ENCODE measurements at places on chromosomes 12 and 14.

- DNase-seq, result no peak
These were observed 323.3 kb upstream of the E2F7 start for GRCh38 chr12:77388445-77389265.

DNA sequence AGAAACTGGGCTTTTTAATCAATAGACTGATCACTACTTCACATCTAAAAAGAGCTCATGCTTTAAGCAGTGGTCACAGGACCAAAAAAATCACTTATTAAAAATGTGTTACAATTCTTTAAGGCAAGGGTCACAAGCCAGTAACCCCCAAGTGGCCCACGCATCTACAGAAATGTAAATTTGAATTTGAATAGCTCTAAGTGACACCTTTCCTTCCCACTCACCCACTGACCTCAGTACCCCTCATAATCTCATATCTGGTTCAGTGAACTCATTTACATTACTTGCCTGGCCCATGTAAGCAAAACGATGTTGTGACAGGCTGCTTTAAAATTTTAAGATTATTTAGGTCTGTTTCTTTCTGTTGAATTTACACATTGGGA lies 27.4 kb downstream of the NELL2 start:
- DNase-seq, result peak; percentile 12

DNA sequence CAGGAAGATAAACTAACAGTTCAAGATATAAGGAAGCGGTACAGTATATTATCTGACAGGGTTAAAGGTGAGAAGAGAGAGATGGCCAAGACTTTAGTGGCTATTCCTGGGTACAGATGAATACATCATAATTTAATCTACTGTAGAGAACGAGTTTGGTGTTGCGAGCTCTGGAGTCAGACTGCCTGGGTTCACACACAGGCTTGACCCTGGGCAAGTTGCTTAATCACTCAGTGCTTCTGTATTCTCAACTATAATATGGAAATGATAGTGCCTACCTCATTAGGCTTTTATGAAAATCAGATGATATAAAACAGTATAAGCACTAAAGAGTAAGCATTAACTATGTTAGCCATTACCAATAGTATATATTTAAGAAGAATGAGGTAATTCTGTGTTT lies 3.5 kb downstream of the PPM1H start:
- DNase-seq, result no peak

DNA sequence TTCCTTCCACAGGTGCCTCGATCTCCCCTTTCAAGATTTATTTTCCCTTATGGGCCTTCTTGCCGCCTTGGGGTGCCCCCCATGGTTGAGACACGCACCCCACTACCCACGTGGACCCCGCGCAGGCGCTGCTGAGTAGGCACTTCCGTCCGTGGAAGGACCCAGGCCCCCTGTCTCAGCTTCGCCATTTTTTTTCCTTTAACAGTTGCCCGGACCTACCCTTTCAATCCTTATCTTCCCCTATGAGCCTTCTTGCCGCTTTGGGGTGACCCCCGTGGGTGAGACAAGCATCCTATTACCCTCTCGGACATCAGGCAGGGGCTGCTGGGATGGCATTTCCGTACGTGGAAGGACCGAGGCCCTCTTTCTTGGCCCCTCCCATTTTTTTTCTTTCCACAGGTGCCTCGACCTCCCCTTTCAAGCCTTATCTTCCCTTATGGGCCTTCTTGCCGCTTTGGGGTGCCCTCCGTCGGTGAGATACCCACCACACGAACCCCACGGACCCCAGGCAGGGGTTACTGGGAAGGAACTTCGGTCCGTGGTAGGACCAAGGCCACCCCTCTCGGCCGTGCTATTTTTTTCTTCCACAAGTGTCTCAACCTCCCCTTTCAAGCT lies 268.2 kb downstream of the ALG10 start:
- DNase-seq, result no peak

DNA sequence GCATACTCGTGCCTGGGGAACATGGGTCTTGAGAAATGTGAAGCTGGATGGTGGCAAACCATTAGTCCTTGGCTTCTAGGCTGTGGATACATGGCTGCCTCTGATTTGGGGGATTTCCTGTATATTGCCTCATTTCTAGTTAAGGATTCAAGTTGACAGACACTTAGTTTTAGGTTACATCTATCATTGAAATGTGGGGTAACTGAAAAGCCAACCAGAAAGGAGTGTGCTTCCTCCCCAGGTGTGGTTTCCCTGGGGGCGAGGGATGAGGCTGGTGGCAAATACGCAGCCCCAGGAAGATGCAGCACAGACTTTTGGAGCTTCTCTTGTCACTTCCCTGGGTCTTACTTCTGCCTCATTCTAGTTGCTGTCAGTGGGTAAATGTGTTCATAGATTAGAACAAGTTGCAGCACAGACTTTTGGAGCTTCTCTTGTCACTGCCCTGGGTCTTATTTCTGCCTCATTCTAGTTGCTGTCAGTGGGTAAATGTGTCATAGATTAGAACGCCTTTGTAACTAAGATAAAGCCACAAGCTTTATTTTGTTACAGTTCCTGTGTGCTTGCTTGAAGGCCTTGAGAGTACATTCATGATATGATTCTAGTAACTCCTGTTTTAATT lies 85.1 kb downstream of the BORCS5 start:
- DNase-seq, result peak; percentile 38

- DNase-seq, result no peak
These were observed 1.3 kb downstream of the TRAF3 start for GRCh38 chr14:102778338-102779083.

- DNase-seq, result no peak
These were observed 32.4 kb downstream of the PRPF40B start for GRCh38 chr12:49655595-49656236.

DNA sequence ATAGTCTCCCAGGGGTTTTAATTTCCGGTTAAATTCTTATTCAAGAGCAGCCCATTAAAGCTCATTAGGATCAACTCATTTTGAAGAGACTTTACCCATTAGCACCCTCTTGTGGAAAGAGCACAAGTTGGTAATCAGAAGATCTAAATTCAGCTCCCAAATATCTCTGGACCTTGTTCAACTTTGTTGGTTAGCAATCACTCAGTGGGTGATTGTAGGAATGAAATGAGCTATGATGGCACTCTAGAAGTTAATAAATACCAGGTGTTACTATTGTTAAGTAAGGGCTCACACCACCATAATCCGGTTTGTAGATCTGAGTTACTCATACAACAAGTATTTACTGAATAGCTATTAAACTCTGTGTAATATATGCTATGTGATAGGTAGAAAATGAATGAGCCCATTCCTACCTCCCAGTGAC lies 42.9 kb downstream of the TRIP11 start:
- DNase-seq, result peak; percentile 33

- DNase-seq, result no peak
These were observed 103.0 kb downstream of the VCPKMT start for GRCh38 chr14:50013198-50013918.

DNA sequence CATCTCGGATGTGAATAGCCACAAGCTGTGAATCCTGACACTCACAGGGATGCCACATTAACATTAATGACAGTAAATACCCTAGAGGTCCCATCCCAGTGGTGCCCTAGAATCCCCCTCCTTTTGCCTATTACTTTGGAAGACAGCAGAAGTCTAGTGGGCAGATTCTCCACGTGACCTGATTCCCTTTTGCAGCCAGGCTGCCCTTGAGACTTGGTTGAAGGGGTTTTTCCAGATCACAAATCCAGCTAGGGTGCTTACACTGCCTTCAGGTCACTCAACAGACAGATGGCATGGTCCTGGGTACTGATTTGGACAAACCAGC lies 8.7 kb downstream of the HDAC7 start:
- DNase-seq, result no peak

GRCh38 chr12:55666508-55666907 lies 29.8 kb downstream of the OR10P1 start:
- no peak for DNase-seq

- no peak for DNase-seq
These were observed 98.7 kb downstream of the EML1 start for GRCh38 chr14:99891900-99892299.

DNA sequence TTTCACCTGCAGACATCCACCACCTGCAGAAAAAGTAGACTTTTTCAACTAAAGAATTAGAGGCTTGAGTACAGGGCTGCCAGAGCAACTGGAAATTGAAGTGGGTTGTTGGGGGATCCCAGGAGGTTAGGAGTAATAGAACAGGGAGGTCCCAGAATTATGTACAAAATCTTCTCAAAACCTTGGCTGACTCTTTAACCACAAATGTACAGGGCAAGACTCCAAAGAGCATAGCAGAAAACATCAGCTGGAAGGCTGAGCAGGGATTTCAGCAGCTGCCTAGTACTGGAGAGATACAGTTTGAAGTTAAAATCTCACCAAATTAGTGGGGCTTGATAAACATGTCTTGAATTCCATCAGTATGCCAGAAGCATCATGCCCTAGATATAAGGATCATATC lies 191.6 kb downstream of the CRADD start:
- no peak for DNase-seq

DNA sequence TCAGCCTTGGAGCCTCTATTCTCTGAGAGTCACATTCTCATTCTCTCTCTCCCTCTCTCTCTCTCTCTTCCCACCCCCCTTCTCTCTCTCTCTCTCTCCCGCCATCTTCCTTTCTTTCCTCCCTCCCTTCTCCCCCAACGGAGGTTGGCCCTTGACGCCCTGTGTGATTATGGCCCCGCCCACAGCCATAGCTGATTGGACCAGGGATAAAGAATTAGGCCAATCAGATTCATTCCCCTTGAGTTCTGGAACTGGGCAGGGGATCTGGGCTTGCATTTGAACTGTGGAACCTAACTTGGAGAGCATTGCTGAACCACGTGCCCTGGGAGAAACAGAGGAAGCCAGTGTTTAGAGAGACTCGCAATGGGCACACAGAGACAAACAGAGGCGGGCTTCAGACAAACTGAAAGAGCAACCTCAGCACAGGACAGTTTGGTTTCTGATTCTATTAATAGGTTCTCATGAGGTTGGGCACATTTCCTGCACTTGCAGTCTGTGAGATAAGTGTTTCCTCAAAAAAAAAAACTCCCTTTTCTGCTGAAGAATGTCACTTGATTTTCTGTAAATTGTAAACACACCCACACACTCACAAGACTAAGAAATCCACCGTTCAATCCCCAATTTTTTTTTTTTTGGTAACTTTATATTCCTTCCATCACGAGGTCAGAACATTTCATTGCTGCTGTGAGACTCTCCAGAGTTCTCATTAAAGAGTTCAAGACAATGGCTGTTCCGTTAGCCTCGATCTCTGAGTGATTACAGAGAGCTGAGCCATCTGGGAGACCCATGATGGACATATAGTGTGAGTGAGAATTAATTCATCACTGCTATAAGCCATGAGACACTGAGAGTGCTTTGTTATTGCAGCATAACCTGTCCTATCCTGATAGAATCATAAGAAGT lies 3.5 kb upstream of the P2RX7 start:
- peak; percentile 81 for DNase-seq

- no peak for DNase-seq
These were observed 23.7 kb upstream of the CHST11 start for GRCh38 chr12:104433061-104433460.

- DNase-seq, result no peak
These were observed 43.7 kb downstream of the TRHDE start for GRCh38 chr12:72315858-72316257.

DNA sequence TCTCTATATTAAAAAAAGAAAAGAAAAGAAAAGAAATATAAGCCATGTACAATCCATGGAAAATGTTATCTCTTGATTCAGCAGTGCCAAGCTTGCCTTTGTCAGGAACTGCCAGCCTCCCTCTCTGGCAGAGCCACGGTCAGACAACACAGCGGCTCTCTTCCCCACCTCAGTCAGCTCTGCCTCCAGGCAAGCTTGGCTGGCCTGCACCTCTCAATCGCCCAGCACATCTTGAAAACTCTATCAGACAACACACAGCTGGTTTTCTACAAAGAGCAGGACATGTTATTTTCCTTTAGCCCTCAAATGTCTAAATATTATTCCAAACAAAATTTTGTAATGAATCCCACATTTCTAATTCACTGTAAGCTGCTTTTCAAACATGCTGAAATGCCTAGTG lies 20.0 kb upstream of the GCH1 start:
- no peak for DNase-seq

DNA sequence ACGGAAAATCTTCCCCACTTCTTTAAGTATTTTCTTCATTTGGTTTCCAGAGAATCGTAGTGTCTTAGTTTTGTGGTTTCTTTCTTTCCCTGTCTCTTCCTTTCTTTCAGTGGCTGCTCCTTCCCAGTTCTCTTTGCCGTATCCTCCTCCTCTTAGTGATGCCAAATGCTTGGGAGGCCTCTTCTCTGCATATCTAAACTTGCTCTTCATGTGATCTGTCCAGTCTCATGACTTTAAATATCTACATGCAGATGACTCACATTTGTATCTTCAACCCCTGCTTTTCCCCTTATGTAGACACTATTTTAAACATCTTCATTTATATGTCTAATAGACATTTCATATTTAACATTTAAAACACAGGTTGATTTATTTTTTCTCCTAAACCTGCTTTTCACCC lies 149.2 kb downstream of the PTCSC3 start:
- no peak for DNase-seq

DNA sequence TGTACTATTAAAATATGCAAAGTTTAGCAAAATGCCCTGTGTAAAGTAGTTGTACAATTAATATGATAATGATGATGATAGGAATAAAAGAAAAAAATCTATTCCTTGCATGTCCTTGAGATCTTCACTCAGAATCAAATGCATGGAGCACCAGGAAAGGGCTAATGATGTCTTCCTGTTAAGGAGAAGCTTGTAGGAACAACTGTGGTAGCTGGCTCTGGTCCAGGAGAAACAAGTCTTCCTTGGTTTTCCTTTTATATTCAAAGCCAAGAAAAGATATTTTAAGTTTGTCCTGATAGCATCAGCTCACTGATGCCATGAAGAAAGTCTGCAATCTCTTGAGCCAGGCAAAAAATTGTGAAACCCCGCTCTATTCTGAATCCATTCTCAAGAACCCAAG lies 138.9 kb downstream of the PIK3C2G start:
- no peak for DNase-seq

DNA sequence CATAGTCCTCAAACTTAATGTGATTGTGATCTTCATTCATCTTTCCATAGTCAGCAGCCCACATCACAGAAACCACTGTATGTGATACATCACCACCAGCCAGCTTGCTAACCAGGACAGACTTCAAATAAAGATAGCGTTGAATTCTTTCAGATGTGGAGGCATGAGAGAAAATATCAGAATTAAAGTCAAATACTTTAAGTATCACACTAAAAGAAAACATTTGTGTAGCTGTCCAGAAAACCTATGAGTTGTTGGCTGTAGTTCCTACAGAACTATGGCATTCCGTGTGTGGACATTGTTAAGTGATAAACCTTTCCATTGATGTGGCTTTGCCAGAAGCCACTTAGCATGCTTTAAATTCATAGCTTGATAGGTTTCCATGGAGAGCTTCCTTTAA lies 105.1 kb downstream of the LLPH start:
- DNase-seq, result no peak

GRCh38 chr12:118611770-118612169 lies 235.4 kb downstream of the SUDS3 start:
- no peak for DNase-seq

DNA sequence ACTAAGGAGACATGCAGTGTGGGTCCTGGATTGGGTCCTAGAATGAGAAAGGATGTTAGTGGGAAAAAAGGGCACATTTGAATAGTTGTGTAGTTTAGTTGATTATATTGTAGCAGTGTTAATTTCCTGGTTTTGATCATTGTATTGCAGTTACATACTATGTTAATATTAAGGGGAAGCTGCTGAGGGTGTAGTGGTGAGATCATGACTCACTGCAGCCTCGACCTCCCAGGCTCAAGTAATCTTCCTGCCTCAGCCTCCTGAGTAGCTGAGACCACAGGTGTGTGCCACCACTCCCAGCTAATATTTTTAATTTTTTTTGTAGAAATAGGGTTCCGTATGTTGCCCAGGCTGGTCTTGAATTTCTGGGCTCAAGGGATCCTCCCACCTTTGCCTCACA lies 21.7 kb downstream of the BORCS5 start:
- no peak for DNase-seq

All from GM13977 (cell line).